NCI-H1105 treated with DMSO at 0.1 percent for 48 hours (cell line): ENCODE measurements at places on chromosomes 2 and 18.

DNA sequence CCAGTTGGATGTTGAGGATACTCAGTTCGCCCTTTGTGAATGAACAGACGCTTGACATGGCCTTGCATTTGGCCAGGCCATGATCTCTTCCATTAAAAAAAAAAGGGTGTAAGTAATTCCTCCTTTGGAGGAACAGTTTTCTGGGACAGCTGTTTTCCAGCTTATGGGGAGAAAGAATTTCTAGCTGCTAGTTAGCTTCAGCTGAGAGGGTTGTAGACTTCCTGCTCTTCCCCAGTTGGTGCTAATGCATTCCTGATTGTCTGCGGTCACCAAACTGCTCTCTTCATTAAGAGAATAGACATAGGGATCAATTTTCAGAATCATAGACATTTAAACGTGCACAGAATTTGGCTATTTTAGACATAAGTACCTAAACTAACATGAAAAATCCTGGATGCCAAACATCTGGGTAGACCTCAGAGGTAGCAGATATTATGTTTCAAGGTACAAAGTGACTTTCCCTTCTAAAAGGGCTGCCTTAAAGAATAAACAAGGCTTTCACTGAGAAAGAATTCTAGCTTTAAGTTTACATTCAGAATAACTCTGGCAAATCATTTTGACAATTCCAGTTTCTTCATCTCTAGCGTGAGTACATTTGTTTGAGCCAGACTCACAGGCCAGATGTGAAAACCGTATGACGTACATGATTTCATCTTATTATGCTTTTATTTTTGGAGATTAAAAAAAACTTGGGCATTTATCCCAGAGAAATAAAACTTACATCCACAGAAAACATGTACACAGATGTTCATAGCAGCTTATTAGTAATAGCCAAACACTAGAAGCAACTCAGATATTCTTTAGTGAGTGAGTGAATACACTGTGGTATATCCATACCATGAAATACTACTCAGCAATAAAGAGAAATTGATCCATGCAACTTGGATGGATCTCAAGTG is 71.2 kb downstream of the MAIP1 start:
- DNase-seq: no peak

- DNase-seq: no peak
These were observed 227.3 kb downstream of the INSIG2 start for GRCh38 chr2:118315606-118316005.

- no peak for DNase-seq
These were observed at the start of gene CIDEA for GRCh38 chr18:12254136-12254819. Gene CIDEA, plus strand, starts transcription at chr18:12254361. Its CDS starts 23 bp downstream, at chr18:12254384.

DNA sequence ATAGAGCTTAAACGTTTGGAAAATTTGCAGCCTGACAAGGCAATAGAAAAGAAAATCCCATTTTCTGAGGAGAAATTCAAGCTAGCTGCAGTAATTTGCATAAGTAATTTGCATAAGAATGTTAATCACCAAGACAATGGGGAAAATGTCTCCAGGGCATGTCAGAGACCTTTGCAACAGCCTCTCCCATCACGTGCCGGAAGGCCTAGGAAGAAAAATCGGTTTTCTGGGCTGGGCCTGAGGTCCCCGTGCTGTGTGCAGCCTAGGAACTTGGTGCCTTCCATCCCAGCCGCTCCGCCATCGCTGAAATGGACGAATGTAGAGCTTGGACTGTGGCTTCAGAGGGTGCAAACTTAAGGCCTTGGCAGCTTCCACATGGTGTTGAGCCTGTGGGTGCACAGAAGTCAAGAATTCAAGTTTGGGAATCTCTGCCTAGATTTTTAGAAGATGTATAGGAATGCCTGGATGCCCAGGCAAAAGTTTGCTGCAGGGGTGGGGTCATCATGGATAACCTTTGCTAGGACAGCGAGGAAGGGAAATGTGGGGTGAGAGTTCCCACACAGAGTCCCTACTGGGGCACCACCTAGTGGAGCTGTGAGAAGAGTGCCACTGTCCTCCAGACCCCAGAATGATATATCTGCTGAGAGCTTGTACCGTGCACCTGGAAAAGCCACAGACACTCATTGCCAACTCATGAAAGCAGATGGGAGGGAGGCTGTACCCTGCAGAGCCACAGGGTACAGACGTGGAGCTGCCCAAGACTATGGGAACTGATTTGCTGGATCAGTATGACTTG is 164.6 kb downstream of the GULP1 start:
- DNase-seq: no peak

- no peak for DNase-seq
These were observed 167.6 kb upstream of the SALL3 start for GRCh38 chr18:78812067-78812466.

DNA sequence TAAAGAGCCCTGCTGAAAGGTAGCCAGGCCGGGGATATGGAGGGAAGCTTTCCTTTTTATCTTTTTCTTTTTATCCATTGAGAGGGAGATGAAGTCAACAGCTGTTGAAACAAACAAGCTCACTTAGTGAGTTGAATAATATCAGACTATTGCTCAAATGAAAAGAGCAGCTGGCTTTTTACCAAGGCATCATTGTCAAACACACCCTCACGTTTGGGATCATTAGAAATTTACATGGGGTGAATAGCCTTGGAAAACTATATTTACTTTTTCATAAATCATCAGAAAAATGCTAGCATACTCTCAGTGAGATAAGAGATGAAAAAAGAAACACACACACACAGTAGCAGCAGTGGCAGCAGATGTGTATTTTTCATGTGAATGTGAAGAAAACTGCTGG is 71.5 kb upstream of the HNMT start:
- peak; percentile 98 for DNase-seq

DNA sequence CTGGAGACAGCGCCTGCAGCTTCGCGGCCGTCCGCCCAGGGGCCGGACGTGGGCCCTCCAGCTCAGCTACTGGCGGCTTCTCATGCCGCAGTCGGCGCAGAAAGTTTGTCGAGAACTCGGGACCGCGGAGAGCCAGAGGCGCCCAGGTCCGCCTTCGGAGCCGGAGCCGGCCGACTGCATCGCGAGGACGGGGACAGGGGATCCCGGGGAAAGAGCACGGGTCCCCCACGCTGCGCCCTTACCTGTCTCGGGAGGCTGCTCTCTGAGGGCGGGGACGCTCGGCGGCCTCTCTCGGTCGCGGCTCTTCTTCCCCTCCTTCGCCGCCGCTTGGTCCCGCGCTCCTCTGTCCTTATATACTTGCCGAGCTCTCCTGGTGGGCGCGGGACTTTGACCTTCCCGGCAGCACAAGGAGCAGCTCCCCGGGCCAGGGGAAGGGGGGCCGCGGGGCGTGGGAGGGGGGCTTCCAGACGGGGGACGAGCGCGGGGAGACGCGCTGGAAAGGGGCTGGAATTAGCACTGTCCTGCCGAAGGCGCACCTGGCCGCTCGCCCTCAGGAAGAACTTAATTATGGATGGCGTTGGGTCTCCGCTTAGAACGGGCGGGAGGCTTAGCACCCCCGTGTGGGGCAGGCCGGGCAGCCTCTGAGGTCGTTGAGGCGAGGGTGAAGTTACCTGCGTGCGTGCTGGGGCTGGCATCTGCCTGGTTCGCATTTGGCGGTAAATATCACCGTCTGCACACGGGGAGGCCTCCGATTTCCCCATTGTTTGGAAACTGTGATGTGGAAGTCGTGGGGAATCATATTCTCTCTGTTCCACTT is at the start of gene POMC:
POMC (minus strand) TSS at position 325 of the 817 bp plus-strand sequence. CDS start 3,808 bp downstream, outside the sequence.
- peak; percentile 37 for DNase-seq

DNA sequence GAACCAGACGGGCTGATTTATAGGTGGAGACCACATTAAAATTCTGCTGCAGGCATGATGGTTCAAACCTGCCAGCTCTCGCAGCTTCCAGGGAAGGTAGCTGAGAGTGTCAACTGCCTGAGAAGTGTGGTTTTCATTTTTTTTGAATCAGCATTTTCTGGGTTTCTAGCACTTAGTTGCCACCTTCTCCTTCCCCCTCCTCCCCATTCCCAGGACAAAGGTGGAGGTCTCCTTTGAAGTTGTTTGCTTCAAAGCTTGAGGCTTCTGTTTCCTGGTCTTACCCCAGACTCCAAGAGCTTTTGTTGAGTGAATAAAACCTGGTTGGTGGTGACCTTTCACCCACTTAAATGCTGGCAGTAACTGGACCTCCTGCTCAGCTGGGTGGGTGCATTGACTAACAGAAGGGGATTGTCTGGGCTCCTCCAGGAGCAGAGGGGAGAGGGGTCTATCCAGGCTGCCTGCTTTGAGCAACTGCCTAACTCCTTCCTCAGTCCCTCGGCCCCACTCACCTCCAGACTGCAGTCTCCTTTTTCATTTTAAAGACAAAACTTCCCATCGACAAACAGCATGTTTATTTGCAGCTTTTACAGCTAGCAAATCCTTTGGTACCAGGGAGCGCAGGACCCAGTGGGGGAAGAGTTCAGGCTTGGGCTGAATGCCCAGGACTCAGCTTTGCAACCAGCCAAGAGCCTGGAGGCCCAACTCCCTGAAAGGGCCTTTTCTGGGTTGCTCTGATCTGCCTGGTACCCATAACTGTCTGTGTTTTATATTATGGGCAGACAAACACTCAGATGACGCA is 3.5 kb downstream of the RHOB start:
- DNase-seq: no peak
